ENCODE measurements at places on chromosomes 3 and 15.

- DNase-seq = no peak
These were observed 92.6 kb downstream of the CHDH start for GRCh38 chr3:53753518-53754183.

GRCh38 chr15:70560617-70561328 lies 202.6 kb downstream of the UACA start:
- no peak for DNase-seq

GRCh38 chr15:42932833-42933515 lies 12.4 kb upstream of the TTBK2 start:
- no peak for DNase-seq

DNA sequence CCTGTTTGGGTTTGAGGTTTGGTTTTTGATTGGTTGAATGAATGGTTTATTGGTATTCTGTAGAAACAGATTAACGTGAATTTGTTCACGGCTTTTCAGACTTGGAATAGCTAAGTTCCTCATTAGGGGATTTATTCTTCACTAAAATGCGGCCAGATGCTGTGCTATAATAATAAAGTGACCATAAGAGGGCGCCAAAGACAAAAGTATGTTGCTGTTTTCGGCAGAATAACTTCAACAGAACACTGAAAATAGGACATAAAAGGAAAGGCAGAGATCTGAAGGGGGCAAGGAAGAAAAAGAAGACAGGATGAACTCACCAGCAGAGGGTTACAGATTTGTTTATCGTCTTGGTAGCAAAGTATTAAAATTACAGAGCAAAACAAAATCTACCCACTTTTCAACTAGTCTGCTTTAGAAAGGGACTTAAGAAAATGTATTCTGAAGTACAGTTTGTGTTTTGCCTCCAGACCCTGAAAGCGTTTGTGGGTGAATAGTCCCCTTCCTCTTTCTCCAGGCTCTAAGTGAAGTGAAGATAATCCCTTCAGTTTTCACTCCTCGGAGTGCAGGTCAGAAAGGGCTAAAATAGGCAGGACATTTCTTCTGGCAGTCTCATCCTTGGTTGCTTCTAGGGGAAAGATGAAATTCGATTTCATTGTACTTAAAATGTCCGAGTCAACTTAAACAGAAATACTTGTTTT lies 147.6 kb downstream of the IL20RB start:
- peak; percentile 54 for DNase-seq

GRCh38 chr3:177552051-177552450 lies 354.8 kb upstream of the TBL1XR1 start:
- DNase-seq = no peak

- no peak for DNase-seq
These were observed 17.2 kb upstream of the DET1 start for GRCh38 chr15:88563638-88564037.

DNA sequence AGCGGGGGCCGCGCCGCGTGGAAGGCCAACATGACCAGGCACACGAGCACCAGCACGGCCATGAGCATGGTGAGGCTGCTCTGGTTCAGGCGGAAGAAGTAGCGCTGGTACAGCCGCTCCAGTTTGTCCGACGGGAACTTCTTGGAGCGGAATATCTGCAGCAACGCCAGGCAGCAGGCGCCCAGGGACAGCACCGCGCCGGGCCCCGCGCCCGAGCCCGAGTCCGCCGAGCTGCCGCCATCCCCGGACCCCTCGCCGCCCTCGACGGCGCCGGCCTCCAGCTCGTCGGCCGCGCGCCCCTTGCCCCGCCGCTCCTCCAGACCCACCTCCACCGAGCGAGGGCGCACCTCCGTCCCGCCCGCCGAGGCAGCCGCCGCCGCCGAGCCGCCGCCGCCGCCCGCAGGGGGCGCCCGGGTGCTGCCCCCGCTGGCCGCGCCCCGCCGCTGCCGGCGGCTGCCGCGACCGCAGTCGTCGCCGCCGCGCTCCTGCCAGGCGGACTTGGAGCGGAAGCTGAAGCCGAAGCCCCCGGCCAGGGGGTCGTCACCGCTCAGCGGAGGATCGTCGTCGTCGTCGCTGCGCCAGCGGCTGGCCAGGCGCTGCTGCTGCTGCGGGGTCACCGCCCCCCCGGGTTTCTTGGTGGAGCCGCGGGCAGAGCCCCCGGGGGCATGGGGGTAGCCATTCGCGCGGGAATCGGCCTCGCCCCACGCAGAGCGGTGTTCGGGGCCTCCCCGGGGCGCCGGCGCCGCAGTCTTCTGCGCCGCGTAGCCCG lies 957 bp downstream of the ADCY5 start:
- no peak for DNase-seq

- no peak for DNase-seq
These were observed 701.9 kb downstream of the IGSF11 start for GRCh38 chr3:118332699-118333098.

- no peak for DNase-seq
These were observed 722.6 kb downstream of the FHIT start for GRCh38 chr3:60528651-60529050.

DNA sequence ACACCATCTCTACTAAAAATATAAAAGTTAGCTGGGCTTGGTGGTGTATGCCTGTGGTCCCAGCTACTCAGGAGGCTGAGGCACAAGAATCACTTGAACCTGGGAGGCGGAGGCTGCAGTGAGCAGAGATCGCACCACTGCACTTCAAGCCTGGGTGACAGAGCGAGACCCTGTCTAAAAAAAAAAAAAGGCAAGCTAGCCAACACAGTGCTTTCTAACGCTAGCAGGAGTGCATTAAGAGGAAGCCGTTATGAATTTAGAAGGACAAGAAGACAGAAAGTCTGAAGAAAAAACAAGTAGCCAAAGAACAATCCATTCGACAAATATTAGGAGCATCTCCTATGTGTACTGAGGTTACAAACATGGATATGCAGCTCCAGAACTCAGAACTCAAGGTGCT lies 28.6 kb downstream of the BHLHE40 start:
- no peak for DNase-seq

DNA sequence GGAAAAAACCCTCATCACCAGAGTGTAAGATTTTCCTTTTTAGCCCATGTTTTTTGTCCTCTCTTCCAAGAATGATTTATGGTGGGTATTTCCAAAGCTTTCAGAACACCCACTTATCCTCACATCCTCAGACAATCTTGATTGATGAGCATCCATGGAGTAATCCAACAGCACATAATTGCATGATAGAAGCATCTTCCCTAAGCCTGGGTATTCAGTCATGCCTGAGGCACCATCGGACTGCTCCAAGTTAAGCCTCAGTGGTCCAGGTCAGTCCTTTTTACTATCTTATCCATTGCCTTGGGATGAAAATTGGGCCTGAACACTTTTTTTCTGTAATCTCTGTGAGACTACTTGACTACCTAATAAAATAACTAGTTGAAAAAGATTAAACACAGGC lies 676.0 kb upstream of the SEMA6D start:
- DNase-seq = no peak

- DNase-seq = no peak
These were observed 188.9 kb upstream of the SYNPR start for GRCh38 chr3:63089007-63089750.

DNA sequence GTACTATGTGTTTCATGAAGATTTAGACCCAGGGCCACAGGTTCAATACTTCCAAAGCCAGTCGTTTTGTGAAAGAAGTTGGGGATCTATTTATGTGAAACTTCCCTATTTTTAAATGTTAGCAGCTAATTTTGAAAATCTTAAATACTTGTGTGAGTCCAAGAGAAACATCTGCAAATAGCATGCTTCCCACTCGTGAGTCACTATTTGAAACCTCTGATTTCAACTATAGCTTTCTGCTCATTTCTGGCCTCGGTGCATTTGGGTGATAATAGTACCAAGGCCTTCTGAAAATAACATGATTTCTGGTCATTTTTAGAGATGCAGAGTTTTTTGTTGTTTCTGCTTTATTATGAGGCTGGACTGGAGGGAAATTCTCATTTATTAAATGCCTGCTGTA lies 110.0 kb downstream of the OPA1 start:
- DNase-seq = no peak

DNA sequence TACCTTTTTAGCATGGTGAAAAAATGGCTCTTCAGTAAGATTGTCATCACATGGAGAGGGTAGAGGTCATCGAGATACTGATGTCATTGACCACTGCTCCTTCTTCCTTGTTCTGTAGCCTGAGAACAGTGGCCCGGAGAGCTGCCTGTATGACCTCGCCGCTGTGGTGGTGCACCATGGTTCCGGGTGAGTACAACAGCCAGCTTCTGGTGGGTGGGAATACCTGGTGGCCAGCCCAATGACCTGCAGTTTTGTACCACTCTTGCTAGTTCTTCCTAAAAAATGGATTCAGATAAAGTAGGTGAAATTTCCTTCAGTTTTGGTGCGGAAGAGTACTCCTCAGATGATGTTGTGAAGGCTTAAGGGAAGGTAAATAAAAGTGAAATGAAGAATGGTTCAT lies 8.4 kb upstream of the FBXL22 start:
- DNase-seq = no peak

DNA sequence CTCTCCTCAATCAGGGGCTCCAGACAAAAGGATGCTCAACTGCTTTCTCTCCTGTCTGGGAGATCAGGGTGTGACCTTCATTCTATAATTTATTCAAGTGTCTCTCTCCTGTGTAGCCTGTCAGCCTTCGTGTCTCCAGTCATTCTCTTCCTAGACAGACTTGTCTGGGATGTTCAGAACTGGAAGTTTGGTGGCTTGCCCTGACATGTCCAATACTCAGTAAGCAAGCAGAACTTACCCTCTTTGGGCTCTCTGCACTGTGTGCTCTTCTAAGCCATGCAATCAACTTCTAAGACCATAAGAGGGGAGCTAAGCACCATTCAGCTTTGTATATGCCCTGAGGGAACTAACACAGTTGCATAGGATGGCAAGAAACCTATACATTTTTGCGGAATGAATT lies 14.1 kb downstream of the ACKR2 start:
- DNase-seq = no peak

- DNase-seq = no peak
These were observed 66.4 kb upstream of the PPIB start for GRCh38 chr15:64229129-64229724.

DNA sequence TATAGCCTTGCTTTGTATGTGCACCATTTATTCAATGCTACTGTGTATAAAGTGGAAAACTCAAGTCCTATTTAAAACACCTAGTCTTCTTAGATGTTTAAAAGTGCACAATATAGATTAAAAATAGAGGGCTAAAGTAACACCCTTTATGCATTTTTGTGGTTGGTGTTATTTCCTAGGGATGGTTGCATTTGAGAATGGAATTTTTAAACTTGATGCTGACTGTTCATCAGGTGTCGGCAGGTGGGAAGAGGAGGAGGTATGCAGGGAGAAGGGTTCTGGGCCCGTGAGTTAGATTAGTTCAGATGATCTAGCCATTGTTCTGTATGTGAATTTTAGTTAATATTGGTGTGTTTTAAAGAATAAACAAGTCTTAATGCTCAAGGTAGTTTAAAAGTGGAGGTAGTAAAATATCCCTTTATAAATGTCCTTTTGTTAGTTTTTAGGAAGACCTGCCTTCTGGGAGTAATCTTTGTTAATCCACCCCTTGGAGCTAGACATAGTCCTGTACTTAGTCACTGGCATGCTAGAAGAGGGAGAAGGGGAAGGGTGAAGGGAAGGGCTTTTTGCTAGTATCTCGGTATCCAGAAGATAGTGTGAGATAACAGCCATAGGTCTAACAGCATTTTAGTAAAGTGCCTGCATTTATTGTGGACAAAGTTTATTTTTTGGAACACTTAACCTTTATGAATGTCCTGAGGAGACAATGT lies 8.1 kb upstream of the SRPRB start:
- no peak for DNase-seq

- no peak for DNase-seq
These were observed 105.6 kb upstream of the BFSP2 start for GRCh38 chr3:133294253-133294652.

- no peak for DNase-seq
These were observed 42.6 kb downstream of the DZIP1L start for GRCh38 chr3:138072796-138073195.

DNA sequence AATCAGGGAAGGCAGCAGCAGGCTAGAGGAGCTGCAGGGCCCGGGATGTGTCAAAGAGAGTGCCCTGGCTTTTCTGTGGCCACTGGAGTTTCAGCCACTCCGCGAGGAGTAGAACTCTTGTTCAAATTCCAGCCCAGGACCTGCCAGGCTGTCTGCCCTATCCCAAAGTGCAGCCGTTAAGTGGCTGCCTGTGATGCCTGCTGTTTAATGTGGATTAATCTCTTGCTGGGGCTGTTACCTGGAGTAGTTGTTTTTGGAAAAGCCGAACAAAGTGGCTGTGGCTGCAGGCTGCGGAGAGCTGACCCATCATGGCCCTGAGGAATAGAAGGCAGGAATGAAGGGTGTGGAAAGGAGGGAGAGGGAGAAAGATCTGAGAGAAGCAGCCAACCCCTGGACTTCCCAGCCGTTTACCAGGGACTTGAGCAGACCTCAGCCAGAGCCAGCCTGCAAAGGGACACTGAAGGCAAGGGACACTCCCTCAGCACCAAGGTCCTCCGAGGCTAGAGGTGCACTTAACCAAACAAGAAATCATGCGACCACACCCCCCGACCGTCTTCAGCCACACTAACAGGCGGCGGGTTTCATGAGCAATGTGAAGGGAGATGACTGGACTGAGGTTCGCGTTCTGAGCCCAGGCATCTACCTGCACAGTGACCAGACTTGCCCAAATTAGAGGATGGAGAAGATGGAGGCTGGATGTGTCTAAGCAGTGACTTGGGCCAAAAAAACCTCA lies 4.7 kb downstream of the CDAN1 start:
- DNase-seq = no peak

- DNase-seq = no peak
These were observed 62.4 kb downstream of the ZIC4 start for GRCh38 chr3:147343926-147344325.

- DNase-seq = peak; percentile 83
These were observed 20.3 kb downstream of the NIT2 start for GRCh38 chr3:100354850-100355249.

- DNase-seq = no peak
These were observed 32.2 kb downstream of the MCTP2 start for GRCh38 chr15:94263341-94264273.

DNA sequence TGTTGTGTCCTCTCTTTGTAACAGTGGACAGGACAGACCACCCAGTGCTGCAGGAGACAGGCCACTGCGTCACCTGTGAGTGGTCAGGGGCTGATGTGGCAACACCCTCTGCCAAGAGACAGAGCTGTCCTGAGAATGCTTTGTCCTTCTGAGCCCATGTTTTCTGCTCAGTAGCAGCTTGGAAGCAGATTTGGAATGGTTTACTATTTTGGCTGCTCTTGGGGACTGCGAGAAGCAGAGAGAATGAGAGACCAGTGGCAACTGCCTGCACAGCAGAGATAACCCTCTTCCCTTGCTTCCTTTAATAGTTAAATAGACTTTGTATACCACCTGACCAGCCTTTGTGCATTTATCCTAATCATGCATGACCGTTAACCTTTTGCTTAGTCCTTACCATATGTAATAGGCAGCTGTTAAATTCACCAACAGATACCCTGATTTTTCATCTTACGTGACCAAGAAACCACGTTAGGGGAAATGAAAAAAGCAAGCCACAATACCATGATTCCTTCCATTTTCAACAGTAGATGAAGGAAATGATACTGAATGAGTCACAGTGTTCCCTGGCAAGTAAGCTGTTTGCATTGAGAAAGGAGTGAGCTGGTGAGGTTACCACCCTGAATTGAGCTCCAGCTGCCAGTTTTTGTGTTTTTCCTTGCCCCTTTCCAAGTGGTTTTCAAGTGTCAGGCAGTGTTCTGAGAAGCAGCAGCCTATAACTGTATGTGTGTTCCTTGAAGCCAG lies 35.5 kb downstream of the B3GALNT1 start:
- peak; percentile 5 for DNase-seq

Data from ACHN (cell line).